ENCODE measurements at places on chromosomes 5 and 9. TPM values are rescaled to one million over a fixed set of nuclear protein-coding genes. Genes with fewer than 3 reads are reported as not detected.

Gene CAMK4
- not detected for total RNA-seq

Gene ANKRD31
- total RNA-seq, result not detected

Gene SEC16A
- total RNA-seq, result 43.5 TPM

Gene BAAT
- 0.57 TPM for total RNA-seq

DNA sequence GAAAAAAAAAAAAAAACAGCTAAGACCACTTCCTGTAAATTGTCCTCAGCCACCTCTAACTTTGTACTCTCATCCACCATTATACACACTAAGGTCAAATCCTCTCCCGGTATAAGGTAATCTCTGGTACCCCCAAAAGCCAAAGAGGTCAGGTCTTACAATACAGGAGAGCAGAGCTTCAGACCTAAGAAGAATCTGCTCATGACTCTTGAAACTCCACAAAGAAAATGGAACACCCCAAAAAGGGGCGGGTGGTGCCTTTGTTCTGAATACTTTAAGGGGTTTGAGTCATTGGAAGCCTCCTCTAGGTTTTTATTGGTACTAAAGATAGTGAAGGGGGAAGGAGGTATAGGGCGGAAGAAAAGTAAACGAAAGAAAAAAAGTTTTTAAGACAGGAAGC, 69.8 kb downstream of the COL15A1 start:
- no peak for DNase-seq

DNA sequence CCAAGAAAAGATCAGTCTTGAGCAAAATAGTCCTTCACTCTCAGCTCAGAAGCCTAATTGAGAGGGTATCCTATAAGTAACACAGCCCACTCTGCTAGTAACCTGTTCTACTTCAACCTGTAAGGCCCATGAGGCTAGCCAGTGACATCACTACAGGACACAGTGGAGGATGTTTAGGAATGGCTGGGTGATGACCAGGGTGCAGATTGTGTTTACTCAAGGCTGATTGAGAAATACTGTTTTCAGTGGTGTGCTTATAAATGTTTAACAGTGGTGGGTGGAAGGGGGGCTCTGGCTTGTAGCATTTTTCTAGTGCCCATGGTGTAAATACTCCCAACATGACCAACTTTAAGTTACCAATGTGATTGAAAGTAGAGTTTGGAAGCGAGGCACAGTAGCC, 159.8 kb upstream of the CCDC152 start:
- no peak for DNase-seq

DNA sequence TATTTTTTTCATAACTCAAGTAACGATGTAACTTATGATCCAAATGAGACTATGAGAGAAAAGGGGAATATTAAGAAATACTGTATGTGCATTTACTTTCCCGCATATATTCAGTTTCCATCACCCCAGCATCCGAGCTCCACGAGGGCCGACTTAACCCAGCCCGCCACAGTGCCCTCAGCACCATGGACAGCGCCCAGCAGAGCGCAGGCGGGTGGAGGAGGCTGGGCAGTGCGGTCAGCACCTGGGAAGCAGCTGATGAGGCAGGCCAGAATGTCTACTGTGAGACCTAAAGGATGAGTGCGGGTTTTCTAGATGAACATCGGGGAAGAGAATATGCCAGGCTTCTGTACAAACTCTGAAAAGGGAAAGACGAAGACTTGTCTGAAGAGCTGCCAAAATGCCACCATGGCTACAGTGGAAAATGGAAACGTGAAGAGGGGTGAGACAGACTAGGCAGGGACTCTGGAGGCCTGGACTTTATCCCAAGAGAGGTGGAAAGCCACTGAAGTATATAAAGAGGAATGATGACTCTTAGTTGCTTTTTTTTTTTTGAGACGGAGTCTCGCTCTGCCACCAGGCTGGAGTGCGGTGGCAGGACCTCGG, 34.5 kb upstream of the MED27 start:
- DNase-seq, result peak; percentile 14

GRCh38 chr5:66285343-66285922, 141.3 kb downstream of the SREK1 start:
- no peak for DNase-seq

DNA sequence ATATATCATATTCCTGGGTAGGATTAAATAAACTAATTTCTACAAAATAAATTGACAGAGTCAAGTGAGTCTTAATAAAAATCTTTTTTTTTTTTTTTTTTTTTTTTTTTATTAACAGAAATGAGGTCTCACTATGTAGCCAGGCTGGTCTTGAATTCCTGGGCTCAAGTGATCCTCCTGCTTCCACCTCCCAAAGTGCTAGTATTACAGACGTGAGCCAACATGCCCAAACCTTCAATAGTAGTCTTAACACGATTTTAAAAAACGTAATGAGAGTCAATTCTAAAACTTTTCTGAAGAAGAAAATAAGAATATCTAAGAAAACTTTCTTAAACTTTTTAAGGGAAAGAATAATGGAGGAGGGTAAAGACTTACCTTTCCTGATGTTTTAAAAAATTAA, 84.2 kb downstream of the YIPF5 start:
- DNase-seq, result no peak

- DNase-seq, result no peak
Observed at GRCh38 chr5:38424148-38425060, 132.0 kb downstream of the LIFR start.

DNA sequence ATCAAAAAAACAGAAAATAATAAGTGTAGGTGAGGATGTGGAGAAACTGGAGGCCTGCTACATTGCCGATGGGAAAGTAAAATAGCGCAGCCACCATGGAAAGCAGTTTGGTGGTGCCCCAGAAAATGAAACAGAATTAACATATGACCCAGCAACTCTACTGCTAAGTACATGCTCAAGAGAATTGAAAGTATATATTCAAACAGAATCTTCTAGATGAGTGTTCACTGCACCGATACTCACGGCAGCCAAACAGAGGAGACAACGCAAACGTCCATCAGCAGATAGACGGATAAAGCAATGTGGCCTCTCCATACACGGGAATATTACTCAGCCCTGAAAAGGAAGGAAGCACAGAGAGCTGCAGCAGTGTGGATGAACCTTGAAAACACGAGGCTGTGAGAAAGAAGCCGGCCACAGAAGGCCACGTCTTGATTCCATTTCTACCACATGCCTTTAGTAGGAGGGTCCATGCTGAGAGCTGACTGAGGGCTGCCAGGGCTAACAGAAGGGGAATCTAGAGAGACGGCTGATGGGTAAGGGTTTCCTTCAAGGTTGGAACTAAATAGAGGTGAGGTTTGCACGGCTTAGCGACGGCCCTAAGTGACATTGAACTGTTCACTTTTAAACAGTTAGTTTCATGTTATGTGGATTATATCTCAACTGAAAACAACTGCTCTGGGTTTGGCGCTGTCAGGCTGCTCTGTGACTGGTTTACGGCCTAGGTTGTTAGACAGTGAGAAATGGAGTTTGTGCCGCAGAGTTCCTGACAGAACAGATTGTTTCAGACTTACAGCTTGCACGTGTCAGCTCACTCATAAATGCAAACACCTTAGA, 29.8 kb downstream of the AHRR start:
- no peak for DNase-seq

DNA sequence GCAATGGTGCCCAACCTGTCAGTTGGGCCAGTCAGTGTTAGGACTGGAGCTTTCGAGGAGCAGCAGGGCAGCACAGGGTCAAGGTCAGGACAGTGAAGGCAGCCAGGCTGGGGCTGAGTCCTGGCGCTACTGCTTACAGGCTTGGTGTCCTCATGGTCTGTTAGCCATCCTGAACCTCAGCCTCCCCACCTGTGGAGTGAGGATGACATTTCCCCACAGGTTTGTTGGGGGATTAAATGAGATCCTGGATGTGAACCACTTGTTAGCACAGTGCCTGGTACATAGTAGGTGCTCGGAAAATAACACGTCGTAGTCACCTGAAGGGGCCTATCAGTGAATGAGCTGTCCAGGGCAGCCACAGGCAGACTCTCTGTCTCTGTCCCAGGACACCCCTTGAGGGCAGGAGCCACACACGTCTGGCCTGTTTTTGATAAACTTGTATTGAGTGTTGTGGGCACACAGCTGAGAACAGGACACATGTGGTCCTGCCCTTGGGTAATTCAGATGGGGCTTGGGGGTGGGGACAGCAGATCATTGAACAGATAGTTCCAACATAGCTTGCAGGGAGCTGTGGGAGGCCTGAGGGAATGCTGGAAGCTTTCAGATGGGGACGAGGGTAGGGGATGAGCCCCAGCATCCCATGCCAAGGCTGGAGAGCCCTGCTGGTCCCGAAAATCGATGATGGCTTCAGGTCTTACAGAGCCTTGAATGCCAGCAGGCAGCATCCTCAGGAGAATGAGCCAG, 69.3 kb downstream of the AMBP start:
- DNase-seq, result no peak

- peak; percentile 15 for DNase-seq
Observed at GRCh38 chr9:85212209-85212608, 529.5 kb downstream of the AGTPBP1 start.

- no peak for DNase-seq
Observed at GRCh38 chr5:44885903-44886302, 77.2 kb downstream of the MRPS30 start.

GRCh38 chr5:96742538-96742937, 65.2 kb downstream of the ERAP1 start:
- no peak for DNase-seq

DNA sequence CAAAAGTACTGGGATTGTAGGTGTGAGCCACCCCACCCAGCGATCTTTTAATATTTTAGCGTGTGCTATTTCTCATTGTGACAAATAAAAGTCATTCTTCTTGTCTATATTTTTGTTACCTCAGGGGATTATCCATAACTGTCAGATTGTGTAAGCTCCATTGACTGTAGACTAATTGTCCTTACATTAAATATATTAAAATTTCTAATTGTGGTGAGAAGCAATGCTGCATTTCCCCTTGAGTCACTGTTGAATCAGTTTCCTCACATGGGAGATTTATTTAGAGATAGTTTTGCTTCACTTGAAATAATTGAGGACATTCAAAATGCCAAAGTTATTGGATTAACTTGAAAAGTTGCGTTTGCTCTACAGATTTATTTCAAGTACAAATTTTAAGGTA, 782.4 kb upstream of the WWC1 start:
- no peak for DNase-seq

DNA sequence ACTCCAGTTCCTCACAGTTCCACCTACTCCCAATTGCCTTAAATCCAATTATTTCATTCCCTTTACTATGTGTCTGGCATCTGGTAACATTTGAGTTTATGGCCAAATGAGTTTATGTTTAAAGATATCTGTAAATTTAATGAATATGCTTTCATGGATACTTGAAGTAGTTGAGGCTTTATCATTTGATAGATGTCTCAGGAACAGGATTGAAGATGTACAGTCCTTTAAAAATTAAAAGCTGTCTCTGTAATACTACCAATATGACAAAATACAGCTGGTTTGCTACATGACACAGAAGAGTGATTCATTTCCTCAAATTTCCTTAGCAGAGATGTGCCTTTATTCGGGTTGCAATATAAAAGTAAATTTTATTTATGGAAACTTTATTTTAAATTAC, 2326.0 kb upstream of the ACO1 start:
- DNase-seq, result no peak

Data from HT-29 (cell line).